Mesothelial cell of epicardium (in vitro differentiated cells): ENCODE measurements at places on chromosomes 7 and 10. TPM values are rescaled to one million over a fixed set of nuclear protein-coding genes. Genes with fewer than 3 reads are reported as not detected.

Gene GTF2IRD2
- total RNA-seq = 36.4 to 41.5 TPM (median 38.4 TPM) in 3 replicates

DNA sequence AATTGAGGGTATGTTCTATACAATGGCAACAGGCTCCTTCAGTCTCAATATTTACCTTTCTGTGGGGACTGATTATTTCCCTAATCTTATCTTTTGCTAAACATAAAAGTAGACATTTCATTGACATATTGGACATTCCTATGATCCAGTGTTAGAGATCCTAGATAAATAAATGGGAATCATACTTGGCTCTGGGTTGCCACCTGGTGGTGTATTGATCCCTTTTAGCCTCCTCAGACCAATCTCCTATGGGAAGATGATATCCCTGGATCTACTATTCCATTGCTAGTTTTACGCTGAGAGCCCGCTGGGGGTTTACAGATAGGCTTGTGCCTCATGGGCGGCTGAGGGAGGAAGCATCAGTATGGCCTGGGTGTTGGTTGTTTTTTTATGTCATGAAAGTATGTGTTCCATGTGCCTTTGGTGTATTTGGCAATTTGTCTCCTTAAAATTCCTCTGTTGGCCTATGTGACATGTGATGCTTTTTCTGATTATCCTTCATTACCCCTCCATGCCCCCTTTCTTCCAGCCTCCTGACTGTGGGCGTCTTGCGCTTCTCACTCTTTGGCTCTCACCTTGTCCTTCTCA is 18.8 kb downstream of the CELF2 start:
- DNase-seq = no peak

DNA sequence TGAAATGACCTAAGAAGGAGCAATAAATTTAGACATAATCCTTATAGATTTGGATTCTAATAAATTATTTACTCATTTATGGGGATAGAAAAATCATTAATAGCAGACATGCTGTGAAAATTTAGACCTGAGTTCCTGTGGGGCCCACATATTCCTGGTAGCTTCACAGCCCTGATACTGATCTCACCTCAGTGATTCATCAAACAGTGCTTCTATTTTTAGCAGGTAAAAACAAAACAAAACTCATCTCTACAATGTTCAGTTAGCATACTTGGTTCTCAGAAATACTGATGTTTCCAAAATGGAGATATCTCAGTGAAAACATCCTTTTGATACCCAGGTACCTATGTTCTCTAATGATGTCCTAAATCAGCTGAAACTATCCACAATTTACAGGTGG is 841.1 kb upstream of the SORCS1 start:
- no peak for DNase-seq

DNA sequence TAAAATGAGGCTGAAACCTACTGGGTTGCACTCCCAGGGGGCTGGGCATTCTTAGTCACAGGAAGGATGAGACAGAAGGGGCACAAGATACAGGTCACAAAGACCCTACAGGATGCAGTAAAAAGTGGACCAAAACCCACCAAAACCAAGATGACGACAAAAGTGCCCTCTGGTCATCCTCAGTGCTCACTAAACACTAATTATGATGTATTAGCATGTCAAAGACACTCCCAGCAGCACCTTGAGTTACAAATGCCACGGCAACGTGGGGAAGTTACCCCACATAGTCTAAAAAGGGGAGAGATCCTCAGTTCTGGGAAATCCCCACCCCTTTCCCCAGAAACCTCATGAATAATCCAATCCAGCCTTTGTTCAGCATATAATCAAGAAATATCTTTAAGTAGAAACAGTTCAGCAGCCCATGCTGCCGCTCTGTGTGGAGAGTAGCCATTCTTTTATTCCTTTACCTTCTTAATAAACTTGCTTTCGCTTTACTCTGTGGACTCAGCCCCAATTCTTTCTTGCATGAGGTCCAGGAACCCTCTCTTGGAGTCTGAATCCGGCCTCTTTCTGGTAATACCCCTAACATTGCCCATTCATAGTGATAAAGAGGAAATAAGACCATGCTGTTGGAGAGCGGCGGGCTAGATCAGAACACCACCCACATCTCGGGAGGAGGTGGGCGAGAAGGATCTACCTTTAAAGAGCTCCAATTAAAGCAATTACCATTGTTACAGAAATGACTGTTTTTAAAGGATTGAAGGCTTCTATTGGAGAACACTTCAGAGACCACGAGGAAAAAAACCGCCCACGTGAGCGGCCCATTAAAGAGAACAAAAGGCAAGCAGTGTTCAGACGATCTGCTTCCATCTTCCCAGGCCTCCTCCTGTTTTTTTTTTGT is 170.9 kb downstream of the USP6NL start:
- no peak for DNase-seq

Gene CRCP
- total RNA-seq = 25.8 to 27.0 TPM (median 26.5 TPM) in 3 replicates

Gene GNA12
- 54.8 to 57.1 TPM (median 57.1 TPM) in 3 replicates for total RNA-seq

- no peak for DNase-seq
Observed at GRCh38 chr7:35729061-35729783, 34.3 kb upstream of the HERPUD2 start.

GRCh38 chr7:6590645-6591110 is 857 bp downstream of the INTS15 start:
- DNase-seq = no peak
